ENCODE measurements at places on chromosomes 11 and 22.

DNA sequence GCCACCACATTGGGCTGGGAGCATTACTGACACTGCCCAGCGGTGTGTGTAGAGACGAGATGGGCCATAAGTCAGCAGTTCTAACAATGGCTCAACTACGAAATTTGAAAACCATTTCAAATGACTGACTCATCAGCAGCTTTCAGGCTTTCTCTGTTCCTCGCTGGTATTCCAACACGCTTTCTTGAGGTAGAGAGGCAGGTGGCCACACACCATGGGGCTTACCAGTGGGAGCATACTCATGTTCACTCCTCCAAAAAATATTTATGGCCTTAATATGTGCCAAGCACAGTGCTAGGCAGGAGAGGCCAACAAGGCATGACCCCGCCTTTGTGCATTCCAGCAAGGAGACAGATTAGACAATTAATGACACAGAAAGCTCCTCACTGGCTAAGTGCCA, 20.3 kb downstream of the ARFGAP2 start:
- no peak for DNase-seq

DNA sequence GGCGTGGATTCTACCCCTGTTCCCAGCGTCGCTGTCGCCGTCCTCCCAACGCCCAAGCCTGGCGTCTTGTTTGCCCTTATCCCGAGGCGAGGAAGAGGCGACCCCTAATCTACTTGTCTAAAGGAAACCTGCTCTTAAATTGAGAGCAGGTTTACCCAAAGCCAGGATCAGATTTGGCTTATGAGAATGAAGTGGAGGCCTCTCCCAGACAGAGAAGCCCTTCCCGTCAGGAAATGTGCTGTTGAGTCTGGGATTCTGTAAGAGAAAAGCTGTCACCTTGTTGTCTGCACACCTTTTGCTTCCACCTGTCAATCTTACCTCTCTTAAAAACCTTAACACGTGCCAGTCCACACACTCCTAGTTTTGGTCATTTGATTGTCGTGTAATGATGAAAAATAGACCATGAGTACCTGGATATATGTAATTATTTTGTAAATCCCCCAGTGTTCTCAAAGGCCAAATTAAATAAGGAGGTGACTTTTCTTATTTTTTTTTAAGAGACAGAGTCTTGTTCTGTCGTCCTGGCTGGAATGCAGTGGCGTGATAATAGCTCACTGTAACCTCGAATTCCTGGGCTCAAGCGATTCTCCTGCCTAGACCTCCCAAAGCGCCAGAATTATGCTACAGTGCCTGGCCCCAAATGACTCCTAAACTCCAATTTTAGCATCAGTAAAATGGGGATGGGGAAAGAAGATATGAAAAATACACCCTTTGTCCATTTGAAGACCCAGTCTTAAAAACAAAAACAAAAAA, 627 bp downstream of the GTF2H1 start:
- DNase-seq, result no peak

DNA sequence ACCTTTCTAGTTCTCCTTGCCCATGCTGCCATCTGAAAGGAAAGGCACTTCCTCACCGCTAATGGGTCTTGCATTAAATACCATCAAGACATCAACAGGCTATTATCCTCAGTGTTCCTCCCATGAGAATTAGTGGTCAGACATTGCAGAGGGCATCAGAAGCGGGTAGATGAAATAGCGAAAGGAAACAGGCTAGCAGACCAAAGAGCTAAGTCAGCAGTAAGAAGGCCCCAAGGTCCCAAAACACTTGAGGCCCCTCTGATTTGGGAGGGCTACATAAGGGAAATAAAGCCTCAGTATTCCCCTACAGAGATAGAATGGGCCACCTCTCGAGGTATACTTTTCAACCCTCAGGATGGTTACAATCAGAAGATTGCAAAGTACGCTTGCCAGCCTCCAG, 12.9 kb downstream of the KCNJ11 start:
- DNase-seq, result no peak

DNA sequence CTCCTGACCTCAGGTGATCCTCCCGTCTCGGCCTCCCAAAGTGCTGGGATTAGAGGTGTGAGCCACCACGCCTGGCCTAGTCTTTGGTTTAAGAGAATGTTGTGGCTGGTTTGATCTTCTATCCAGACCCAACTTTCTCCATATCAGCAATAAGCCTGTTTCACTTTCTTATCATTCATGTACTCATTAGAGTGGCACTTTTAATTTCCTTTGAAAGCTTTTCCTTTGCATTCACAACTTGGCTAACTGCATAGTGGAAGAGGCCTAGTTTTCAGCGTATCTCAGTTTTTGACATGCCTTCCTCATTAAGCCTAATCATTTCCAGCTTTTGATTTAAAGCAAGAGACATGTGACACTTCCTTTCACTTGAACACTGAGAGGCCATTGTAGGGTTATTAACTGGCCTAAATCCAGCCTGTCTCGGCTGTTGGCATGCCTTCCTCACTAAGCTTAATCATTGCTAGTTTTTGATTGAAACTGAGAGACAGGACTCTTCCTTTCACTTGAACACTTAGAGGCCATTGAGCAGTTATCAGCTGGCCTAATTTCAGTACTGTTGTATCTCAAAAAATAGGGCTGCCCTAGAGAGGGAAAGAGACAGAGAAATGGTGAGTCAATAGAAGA, 13.1 kb upstream of the RPL3 start:
- no peak for DNase-seq

- DNase-seq, result no peak
Measured at GRCh38 chr11:45872651-45873356, 12.6 kb upstream of the MAPK8IP1 start.

DNA sequence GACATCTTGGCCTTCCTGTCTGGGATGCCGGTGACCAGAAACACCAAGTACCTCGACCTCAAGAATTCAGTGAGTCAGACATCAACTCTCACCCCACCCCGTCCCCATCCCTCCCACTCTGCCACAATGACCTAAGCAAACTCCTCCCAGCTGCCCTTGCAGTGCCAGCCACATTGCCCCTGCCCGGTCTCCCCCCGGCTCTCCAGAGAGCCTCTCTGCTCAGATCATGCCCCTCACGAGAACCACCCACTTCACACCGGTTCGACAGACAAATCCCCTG, 23.6 kb upstream of the MYRF start:
- no peak for DNase-seq

DNA sequence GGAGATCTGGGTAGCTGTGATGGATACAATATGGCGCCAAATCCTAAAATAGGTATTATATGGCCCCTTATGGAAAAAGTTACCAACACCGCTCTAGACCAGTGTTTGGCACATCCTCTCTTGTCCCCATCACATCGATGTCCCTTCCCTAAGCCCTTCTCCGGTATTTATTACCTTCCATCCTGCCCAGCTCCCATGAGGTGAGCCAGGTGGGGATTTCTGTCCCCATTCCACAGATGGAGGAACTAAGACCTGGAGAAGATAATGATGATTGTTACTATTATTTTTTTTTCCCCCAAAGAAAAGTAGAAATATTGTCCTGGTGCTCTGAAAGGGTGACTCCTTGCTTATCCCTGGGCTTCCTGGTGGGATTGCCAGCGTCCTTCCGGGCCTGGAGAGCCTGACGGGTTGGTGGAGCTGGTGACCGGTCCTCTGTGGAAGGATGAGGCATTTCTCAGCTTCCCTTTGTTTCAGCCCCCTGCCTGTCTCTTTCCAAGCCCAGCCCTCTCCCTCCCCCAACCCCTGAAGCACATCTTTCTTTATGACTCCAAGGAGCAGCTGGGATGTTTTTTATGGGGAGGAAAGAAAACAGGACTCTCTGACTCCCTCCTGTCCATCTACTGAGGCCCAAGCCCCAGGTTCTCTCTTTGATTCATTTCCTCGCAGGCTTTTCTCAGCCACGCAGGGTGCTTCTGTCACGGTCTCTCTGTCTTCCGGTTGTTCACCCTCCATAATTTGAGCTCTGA, 65.4 kb downstream of the TP53I11 start:
- DNase-seq, result no peak

DNA sequence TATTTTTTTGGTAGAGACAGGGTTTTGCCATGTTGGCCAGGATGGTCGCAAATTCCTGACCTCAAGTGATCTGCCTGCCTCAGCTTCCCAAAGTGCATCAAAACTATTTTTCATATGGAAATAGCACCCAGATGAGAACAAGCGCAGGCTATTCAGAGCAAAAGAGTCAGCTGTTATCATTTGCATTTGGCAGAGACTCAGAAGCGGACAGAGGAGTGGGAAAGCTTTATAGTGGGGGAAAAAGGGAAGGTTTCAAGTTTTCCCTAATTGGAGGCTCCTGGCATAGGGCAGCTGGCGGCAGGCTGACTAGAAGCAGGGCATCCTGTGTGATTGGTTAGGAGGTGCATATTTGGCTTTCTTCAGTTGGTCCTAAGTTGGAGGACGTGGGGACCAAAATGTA, 20.2 kb downstream of the ATG13 start:
- no peak for DNase-seq

- DNase-seq, result no peak
Measured at GRCh38 chr11:16086229-16086819, 270.0 kb downstream of the SOX6 start.

GRCh38 chr11:70810681-70811080, 412.4 kb downstream of the CTTN start:
- no peak for DNase-seq

DNA sequence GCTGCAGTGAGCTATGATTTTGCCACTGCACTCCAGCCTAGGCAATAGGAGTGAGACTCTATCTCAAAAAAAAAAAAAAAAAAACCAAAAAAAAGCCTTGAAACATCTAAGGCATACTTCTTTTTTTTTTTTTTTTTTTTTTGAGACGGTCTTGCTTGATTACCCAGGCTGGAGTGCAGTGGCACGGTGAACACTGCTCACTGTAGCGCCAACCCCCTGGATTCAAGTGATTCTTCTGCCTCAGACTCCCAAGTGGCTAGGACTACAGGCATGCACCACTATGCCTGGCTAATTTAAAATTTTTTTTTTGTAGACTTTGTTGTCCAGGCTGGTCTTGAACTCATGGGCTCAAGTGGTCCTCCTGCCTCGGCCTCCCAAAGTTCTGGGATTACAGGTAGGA, 19.5 kb downstream of the ARFGAP3 start:
- DNase-seq, result no peak

- DNase-seq, result no peak
Measured at GRCh38 chr11:128260398-128260797, 327.0 kb downstream of the ETS1 start.

DNA sequence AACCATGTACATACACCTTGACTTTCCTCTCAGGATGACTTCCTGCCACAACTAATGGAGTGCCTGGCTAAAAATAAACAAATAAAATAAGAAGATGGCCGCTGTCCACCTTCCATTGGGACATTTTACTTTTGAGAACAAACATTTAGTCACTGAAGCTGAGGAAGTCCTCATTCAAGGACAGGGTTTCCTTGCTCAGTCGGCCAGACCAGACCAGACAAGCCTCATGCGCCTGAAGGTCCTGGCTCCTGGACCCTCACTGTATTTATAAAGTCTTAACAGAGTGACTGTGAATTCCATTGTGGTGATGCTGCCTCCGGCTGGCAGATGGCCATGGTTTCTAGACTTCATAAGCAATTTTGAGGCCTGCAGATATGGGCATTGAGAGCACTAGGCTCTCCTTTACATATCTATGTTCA, 114.5 kb downstream of the MAML2 start:
- no peak for DNase-seq

- DNase-seq, result no peak
Measured at GRCh38 chr11:73760135-73760678, 667 bp downstream of the RAB6A start.

GRCh38 chr11:132111838-132112237, 741.4 kb downstream of the NTM start:
- DNase-seq, result no peak

- no peak for DNase-seq
Measured at GRCh38 chr11:95101935-95102334, 12.3 kb downstream of the ENDOD1 start.

GRCh38 chr11:57325735-57326048, 940 bp upstream of the TNKS1BP1 start:
- DNase-seq, result no peak

GRCh38 chr11:77046060-77046501, 11.9 kb downstream of the B3GNT6 start:
- no peak for DNase-seq

- no peak for DNase-seq
Measured at GRCh38 chr11:79610139-79610538, 169.3 kb upstream of the TENM4 start.

DNA sequence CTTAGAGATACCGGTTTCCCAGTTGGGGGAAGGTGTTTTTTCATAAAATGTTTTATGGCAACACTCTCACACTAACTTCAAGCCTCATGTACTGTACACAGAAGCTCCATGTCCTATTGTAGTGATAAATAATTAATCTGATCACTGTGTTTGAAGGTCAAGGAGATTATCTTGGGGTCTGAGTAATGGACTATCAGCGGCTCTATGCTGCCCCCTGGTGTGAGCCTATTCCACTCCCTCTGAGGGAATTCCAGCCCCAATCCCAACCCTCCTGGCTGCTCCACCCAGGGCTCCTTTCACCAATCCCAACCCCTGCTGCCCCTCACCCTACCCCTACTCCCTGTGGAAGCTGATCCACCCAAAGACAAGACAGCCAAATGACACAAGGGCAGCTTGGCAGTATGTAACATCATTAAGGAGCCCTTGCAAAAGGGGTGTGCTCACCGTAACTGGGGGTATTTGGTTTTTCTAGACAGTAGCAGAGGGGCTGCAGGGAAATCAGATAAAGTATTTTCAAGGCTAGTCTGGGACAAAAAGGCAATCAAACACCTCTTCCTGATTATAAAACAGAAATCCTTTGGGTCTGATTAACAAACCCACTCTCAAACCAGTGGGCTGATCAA, 22.3 kb downstream of the HPS4 start:
- DNase-seq, result no peak

Measured in KG1 (cell line).